ENCODE measurements at places on chromosomes 2 and 18.

GRCh38 chr2:171747371-171747770 is 60.1 kb downstream of the DYNC1I2 start:
- DNase-seq, result no peak

- no peak for DNase-seq
Measured at GRCh38 chr2:196259507-196260481, 88.4 kb upstream of the STK17B start.

GRCh38 chr2:217186152-217186551 is 326.3 kb upstream of the TNP1 start:
- DNase-seq, result no peak

DNA sequence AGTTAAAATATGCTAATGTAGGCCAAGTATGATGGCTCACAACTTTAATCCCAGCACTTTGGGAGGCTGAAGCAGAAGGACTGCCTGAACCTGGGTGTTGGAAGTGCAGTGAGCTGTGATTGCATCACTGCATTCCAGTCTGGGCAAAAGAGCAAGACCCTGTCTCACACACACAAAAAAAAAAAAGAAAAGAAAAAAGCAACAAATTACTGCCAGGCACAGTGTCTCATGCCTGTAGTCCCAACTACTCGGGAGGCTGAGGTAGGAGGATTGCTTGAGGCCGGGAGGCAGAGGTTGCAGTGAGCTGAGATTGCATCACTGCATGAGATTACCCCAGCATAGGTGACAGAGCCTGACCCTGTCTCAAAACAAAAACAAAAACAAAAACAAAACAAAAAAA is 110.6 kb downstream of the PRELID3A start:
- DNase-seq, result no peak

GRCh38 chr2:165933211-165933910 is 20.2 kb downstream of the TTC21B start:
- no peak for DNase-seq

DNA sequence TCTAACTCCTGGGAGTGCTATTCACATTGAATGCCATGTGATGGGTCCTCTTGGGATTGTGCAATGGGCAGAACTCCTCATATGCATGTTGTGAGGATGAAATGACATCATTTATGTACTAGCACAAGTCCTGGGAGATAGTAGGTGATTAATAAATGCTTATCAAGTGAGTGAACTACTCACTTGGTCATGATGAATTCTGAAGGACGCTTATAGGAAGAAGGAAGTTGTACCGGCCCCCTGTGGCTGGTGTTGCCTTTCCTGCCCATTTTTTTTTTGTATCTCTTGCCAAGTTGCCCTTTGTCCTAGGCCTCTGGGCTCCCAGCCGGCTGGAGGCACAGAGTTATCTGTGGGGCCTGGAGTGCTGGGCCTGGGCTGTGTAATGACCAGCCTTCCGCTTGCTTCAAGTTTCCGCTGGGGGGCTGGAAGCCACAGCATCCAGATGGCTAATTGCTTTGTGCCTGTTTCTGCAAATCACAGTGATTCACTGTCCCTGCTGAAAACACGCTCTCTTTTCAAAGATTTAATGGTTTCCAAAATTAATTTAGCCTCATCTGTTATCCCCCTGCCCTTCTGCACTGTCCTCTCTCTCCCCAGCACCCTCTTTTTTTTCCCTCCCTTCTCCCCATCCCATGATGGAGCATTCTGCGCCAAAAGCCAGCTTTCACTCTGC is 33.7 kb upstream of the MRPL33 start:
- DNase-seq, result peak; percentile 7

DNA sequence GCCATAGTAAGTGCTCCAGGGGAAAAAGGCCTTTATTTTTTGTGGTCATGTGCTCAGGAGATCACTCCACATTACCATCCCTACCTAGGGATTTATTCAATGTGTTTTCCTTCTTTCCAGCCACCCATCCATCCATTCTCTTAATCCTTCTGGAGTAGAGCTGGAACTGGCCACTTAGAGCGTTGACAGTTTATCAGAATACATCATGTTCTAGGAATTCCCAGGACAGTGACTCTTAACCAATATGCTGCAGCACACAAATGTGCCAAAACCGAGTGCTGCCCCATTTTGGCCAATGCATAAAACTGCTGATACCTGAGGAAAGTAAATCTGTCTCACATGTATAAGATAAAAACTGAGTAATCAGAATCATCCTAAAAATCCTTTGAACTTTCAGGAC is 63.7 kb downstream of the FARSB start:
- no peak for DNase-seq

DNA sequence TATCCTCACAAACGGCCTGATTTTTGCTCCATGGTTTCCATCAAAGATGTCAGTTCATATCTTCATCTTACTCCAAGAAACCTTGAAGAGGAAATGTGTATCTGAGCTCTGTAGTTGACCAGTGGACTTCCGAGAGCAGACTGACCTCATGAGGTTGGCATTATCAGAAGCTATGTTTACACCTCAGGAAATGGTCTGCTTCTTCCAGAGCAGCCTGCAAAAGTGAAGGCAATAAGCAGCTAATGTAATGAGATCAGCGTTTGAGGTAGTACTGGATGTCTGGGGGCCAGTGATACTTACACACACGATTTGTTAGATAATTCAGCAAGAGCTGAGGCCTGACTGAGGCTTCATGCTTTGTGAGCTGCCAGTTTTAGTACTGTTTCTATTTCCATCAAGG is 189.7 kb downstream of the LRRTM1 start:
- no peak for DNase-seq

GRCh38 chr2:241775223-241776177 is 1.1 kb upstream of the GAL3ST2 start:
- no peak for DNase-seq

DNA sequence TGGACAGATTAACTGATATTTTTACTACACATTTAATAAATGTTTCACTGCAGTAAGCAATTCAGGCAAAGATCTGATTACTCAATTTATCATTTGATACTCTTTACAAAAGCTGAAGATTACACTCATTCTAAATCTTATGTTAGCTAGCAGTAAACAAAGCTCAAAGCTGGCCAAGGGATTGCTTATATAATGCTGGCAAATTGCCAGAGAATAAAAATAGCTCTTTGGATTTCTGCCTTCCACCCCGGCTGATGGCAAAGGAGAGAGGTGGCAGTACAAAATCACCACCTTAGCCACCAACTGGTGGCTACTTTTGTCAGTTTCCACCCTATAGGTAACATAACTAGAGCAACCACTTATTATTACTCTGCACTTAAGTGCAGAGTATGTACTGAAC is 320.5 kb downstream of the FSIP2 start:
- no peak for DNase-seq

DNA sequence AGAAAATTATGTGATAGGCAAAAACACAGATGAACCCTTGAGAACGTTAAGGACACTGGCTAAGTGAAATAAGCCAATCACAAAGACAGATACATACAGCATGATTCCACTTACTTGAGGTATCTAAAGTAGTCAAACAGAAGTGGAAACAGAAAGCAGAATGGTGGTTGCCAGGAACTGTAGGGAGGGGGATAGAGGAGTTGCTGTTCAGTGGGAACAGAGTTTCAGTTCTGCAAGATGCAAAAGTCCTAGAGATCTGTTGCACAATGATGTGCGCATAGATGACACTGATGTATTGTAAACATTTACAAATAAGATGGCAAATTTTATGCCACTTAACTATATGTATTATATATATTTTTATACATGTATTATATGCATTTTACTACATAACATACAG is 59.7 kb downstream of the POLE4 start:
- DNase-seq, result no peak

DNA sequence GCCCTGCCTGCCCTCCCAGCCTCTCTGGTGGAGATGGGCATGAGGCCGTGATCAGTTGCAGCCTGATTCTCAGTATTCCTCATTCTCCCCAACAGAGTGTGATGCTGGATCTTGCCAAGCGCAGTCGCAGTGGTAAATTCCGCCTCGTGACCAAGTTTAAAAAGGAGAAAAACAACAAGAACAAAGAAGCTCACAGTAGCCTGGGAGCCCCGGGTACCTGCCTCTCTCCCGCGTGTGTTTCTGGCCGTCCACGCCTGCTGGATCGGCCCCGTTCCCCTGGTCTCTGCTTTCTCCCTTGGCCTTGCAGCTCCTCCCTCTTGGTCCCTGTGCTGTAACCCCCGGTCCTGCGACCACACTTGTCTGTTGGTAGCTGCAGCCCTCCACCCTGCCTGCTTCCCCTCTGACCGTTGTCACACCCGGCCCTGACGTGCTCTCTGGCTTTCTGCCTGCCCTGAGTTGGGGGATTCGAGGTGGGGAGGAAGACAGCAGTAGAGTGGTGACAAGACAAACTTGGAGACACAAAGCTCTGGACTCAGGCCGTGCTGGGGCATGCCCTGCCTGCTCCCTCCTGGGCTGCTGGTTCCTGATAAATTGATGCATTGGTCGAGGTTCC is 99.5 kb downstream of the USP40 start:
- DNase-seq, result no peak

DNA sequence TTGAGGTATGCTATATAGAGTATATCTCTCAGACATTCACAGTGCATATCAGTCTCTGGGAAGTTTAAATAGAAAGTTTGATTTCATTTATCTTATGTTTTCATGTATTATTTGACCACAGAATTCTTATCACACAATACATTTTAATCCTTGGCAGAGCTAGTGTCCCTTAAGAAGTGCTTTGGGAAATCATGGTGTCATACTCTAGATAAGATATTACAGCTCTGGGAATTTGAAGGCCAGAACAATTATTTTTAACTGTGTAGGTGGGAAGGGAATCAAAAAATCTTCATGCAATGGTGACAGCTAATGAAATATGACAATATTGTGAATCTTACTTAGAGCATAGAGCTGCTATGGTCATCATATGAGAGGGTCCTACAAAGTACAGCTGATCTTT is 451.3 kb upstream of the FAM98A start:
- DNase-seq, result no peak

DNA sequence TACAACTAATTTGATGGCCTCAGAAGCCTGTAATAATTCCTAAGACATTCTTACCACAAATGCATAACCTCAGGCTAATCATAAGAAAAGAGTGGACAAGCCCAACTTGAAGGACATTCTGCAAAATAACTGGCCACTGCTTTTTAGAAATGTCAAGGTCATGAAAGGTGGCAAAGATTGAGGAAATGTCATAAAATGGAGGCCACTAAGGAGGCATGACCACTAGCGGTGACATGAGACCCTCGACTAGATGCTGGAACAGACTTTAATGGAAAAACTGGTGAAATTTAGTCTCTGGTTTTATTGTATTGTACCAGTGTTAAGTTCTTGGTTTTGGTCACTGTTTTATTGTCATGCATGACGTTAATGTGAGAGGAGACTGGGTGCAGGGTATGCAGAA is 78.6 kb downstream of the SP3 start:
- no peak for DNase-seq

GRCh38 chr2:152664725-152665124 is 52.5 kb downstream of the PRPF40A start:
- no peak for DNase-seq

DNA sequence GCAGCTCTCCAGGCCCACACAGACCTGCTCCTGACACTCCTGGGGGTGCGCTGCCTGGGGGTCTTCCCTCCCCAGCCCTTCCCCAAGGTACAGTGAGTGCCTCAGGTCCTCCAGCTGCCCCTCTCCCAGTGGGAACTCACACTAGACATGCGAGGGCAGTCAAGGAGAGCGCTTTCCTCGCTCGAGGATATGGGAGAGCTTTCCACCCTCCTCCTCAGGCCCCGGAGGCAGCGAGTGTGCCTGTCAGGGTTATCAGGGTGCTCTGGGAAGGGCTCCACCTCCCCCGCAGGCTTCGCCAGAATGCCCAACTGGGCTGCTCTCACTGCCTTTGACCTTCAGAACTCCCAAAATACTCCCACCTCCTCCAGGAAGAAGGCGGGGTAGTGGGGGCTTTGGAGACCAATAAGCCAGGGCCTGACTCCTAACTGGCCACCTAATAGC is 85.7 kb upstream of the LAPTM4A start:
- no peak for DNase-seq

- DNase-seq, result no peak
Measured at GRCh38 chr2:157206916-157207315, 50.6 kb upstream of the GALNT5 start.

DNA sequence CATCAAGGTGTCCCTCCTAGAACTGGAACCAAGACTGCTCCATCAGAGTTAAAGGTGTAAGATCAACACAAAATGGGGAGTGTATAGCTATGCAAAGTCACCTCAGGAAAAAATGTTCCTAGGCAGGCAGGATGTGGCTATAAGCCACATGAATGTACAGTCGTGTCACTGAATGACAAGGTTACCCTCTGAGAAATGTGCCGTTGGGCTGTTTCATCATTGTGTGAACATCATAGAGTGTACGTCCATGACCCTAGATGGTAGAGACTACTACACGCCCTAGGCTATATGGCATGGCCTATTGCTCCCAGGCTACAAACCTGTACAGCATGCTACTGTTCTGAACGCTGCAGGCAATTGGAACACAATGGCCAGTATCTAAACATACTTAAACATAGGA is 24.5 kb downstream of the TYMS start:
- DNase-seq, result no peak

All from AG04450 (cell line).